ENCODE measurements at places on chromosomes 12 and 14. TPM values are rescaled to one million over a fixed set of nuclear protein-coding genes. Genes with fewer than 3 reads are reported as not detected.

GRCh38 chr12:131113568-131114270 lies 160.0 kb downstream of the ADGRD1 start:
- no peak for DNase-seq

DNA sequence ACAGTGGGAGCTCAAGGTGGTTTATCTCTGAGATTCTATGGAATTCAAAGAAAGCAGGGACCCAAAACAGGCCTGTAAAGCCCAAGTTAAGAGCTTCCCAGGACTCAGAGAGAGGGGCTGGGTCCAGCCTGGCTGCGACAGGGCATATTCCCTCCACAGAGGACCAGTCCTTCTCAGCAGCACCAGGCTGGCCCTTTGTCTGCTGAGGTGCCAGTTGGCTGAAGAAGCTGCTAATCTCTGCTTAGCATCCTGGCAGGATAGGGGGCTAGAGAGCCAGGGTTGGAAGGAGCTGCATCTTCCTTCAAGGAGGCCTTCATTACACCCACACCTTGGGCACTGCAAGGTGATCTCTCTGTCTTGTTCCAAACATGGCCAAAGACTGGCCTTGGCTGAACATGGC lies 68.3 kb upstream of the TUNAR start:
- no peak for DNase-seq

- DNase-seq: no peak
Observed at GRCh38 chr12:130835436-130835835, 3.6 kb downstream of the STX2 start.

GRCh38 chr12:109752117-109753053 lies 38.8 kb downstream of the FAM222A start:
- no peak for DNase-seq

The CHD8 gene
- total RNA-seq: 24.7 TPM

- peak; percentile 71 for DNase-seq
Observed at GRCh38 chr14:100486025-100486828, 101.0 kb downstream of the BEGAIN start.

GRCh38 chr12:15602051-15602672 lies 187.0 kb downstream of the EPS8 start:
- DNase-seq: no peak

- no peak for DNase-seq
Observed at GRCh38 chr12:59695379-59695778, 99.5 kb downstream of the SLC16A7 start.

The KLRD1 gene
- total RNA-seq: 2.8 TPM

Data from heart left ventricle (tissue), 16 donors.